NCI-H1105 (cell line): ENCODE measurements at places on chromosomes 4 and X.

GRCh38 chr4:2243681-2244380 is 1.9 kb upstream of the HAUS3 start:
- DNase-seq: no peak

DNA sequence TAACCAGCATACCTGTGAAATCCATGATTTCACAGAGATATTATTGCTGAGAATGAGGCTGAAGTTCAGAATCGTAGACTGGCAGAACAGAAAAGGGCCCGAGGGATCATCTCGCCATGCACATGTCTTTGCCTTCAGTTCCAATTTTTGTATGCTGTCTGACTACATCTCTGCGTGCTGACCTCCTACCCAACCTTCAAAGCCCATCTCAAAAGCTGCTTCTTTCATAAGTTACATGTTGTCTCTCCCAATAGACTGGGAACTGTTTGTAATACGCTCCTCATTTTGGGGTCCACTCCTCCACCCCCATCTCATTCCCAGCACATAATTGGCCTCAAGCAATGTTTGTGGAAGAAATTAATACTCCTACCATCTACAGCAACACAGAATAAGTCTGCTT is 78.2 kb downstream of the RTL5 start:
- no peak for DNase-seq

DNA sequence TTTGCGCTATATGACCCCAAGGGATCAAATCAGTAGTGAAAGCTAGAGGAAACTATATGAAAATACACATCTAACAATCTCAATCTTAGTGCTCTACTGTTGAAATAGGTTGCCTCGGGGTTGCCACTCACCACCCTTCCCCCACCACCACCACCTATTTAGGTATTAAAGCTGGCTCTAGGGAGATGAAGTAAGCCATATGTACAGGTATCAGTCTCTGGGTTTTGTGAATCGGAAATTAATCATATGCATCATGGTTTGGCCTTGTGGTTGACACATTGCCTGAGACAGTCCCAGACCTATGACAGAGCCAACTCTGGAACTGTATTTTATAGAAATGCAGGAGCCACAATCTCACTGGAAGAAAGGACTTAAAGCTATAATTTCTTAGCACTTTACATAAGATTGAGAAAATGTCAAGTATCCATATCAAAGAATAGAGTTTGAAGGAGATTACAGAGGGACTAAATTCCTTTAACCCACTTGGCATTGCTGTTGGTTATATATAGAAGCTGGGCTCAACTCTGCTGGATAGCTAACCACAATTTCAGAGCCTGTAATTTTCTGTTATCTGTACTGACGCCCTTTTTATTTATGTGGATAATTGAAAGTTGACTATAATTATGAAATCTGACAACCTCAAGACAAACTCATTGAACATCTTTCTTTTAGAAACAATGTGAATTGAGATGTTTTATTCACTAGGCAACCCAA is 26.7 kb upstream of the BMP2K start:
- no peak for DNase-seq

- no peak for DNase-seq
Measured at GRCh38 chr4:120915336-120915735, 7.2 kb downstream of the PRDM5 start.

DNA sequence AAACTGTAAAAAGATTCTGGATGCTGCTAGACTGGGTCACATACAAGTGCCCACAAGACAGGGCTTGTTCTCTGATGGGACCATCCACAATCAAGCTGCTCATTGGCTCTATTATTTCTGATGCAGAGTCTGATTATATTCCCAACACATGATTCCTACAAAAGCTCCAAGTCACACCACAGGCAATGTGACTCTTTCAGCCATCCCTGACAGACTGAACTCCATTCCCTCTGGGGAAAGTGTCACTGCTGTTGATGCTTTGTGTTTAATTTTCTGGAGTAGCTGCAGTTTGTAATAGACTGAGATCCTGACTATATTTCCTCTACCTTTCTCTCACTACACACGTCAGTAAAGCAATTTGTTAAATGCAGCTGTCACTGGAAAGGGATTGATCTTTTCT is 55.4 kb upstream of the BCLAF3 start:
- DNase-seq: no peak

- DNase-seq: no peak
Measured at GRCh38 chrX:139290310-139290709, 240.2 kb upstream of the F9 start.

DNA sequence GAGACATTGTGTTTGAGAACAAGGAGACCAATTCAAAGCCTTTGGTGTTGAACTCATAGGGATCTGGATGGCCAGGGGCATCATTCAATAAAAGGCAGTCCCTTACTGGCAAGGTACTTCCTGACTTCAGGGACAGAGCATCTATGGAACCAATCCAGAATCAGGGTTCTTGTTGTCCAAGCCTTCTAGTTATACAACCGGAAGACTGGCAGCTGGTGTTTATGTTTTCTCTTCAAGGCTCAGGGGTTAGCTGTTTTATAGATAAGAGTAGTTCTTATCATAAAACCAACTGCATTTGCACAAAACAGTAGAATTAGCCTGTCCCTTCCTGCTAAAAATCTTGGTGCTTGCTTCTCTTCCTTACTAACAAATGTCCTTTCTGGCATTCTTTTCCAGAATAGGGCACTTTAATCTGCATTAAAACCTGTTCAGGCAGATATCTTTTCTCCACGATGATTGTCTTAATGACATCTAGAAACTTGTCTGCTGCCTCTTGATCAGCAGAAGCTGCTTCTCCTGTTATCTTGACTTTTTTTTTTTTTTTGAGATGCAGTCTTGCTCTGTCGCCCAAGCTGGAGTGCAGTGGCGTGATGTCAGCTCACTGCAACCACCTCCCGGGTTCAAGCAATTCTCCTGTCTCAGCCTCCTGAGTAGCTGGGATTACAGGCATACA is 38.4 kb upstream of the ARHGEF6 start:
- DNase-seq: no peak
